ENCODE measurements at places on chromosomes 12 and 14.

- peak; percentile 94 for DNase-seq
Measured at GRCh38 chr12:94266796-94267536, 118.6 kb downstream of the PLXNC1 start.

DNA sequence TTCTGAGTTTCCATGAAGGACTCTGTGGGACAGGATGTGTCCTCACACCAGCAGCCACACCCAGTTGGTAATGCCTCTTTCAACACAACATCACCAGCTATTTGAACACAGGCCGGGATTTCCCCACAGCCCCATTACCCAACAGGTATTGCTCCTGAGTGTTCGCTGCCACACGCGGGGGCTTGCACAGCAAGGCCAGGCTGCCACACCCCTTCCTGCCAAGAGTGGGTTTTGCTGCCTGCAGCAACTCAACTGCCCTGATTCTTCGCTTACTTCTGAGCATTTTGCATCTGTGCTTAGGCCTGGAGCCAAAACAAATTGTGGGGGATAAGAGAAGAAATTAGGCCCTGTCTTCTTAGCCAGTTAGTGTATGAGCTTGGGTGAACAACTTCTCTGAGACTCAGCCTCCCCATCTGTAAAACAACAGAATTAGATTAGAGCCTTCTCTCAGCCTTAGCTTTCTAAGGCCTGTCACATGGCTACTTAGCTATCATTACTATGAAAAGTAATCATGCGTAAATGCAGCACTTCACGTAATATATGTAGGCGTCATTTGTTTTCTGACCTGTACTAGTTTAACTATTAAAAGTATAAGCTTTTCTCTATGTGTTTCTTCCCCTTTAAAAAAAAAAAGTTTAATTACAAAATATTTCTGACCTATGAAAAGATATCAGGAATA, 20.0 kb downstream of the CKAP4 start:
- no peak for DNase-seq

DNA sequence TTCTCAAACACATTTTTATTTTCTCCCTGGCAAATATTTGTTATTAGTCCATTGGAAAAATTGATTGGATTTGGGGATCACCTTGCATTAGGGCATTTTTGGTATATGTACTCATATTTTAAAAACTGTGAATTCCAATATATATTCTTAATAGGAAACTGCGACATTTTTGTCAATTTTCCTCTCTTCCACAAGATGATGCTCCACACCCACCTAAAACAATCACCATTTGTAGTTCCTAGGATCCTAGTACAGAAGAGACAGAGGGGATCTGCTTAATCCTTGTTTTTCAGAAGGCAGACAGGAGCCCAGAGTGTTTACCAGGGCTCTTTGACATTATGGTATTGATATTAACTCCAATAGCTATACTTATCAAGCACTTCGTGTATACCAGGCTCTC, 22.8 kb upstream of the OASL start:
- DNase-seq, result peak; percentile 20

DNA sequence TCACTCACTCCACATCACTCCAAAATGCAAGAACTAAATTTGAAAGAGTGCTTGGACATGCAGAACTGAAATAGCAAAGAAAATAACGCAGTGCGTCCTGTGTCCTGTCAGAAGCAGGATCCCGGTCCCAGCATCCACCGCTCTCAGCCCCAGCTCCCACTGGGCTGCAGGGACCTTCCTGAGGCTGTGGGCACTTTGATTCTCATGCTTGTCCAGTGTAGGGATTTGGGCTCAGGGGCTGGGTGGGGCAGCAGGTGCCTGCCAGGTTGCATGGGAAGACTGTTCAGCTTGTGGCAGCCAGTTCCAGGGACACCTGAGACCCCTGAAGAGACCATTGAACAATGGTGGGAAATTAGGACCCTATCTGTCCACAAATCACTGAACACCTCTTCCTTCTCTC, 140.0 kb upstream of the FKBP4 start:
- no peak for DNase-seq

- DNase-seq, result no peak
Measured at GRCh38 chr12:75507086-75507485, 4.3 kb downstream of the KRR1 start.

DNA sequence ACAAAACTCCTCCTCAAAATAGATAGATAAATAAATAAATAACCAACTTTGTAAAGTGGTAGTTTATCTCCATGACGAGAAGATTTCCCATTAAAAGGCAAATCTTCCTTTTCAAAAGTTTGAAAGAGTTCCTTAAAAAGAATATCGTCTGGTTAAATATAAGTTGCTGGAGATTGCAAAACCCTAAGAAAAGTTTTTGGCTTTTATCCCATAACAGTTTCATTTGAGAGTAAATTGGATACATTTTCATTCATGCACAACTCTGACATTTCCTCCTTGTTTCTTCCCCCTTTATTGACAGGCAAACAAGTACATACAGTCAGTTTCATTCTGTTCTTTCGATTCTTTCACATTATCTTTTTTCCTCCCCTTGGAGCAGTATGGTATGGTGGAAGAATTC, 45.4 kb upstream of the BTG1 start:
- peak; percentile 6 for DNase-seq

Measured in fibroblast of upper back skin (primary cell).